NCI-H226 (cell line): ENCODE measurements at places on chromosomes 11 and 22.

GRCh38 chr11:61119571-61119970 is 17.3 kb downstream of the CD5 start:
- no peak for DNase-seq

- DNase-seq: no peak
Measured at GRCh38 chr11:67671211-67671520, 3.3 kb downstream of the ALDH3B2 start.

DNA sequence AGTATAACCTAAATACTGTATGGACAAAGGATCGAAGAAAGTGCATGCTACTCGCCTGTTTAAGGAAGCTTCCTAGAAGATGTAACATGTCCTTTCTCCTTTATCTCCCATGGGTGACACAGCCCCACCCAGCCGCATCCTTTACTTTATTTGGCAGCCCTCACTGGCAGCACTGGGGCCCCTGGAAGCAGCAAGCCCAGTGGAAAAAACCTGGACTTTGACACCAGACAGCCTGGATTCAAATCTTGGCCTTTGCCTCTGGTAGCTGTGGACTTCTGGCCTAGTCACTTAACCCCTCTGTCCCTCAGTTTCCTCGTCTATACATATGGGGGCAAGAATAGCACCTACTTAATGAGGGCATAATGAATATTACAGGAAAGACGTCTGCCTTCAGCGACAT is 67.1 kb downstream of the MYEOV start:
- DNase-seq: no peak

DNA sequence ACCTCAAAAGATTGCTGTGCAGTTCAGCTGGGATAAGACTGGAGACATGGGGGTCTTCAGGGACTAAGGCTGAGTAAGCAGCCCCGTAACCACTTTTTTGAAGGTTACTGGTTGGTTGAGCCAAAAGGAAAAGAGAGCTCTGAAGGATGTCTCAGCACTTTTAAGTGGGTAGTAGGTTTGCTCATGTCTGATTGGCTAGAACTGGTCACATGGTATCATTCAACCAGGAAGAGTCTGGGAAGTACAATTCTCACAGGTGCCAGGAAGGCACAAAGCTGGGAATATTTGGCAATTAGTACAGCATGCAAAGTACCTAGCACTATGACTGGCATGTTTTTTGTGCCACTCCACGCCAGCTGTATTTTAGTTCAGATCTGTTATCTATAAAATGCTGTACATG is 58.1 kb downstream of the SNX19 start:
- DNase-seq: peak; percentile 30

DNA sequence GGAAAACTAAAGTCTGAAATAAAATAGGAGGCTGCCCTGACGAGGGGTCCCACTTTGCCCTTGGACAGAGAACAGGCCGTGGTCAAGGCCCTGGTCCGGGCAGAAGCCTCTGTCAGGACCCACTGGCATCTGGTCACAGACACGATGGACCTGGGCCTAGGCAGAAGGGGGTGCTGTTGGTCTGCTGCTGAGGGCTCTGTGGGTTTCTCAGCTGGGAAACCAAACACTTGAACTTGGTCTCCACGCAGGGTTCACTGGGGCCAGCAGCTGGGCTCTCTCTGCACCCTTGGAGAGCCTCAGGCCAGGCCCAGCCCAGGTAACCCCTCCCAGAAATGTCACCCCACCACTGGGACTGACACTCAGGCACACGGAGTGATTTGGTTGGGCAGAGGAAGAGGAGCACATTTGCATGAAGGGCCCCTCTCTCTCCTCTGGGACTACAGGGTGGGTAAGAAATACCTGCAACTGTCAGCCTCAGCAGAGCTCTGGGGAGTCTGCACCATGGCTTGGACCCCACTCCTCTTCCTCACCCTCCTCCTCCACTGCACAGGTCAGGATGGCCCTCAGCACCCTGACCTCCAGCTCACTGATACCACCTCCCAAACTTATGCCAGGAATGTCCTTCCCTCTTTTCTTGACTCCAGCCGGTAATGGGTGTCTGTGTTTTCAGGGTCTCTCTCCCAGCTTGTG is 48.1 kb upstream of the TOP3B start:
- no peak for DNase-seq

DNA sequence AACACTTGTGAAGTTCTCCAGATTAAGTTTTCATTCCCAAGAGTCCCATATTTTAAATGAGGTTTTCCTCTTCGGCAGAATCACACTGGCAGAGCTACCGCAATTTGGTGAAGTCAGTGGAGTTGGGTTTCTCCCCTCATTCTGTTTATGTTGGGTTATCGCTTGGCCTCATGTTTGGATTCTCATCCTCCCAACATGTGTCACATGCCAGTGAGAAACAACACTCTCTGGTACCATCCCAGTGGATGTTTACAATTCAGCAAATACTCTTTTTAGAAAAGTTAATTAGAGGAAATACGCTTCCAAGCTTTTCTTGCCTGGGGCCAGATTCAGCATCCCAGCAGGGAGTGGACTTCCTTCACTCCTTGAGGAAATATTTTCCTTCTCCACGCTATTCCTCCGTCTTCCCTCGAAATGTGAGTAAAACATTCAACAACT is 2.1 kb downstream of the PAMR1 start:
- no peak for DNase-seq
